Memory B cell (primary cell): ENCODE measurements at places on chromosomes 4 and X.
A peak's percentile ranks its signal among the peaks of the same experiment; 100 is the strongest.

GRCh38 chr4:172997217-172997609, 171.4 kb upstream of the GALNT7 start:
- no peak for DNase-seq

DNA sequence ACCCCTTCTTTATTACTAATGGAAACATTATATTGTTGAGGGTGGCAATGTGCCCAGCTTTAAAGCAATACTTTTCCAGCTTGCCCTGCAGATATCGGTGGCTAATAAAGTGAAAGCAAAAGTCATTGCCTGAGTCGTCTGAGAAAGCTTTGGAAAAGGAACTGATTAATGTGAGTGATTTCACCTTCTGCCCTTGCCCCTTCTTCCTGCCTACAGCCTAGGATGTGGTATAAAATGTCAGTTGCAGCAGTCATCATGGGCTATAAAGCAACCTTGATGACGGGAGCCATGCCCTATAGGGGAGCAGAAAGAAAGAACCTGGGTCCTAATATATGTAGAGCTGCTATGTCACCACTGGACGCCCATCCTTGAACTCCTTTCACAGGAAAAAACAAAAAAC, 132.4 kb upstream of the USP9X start:
- DNase-seq = no peak

DNA sequence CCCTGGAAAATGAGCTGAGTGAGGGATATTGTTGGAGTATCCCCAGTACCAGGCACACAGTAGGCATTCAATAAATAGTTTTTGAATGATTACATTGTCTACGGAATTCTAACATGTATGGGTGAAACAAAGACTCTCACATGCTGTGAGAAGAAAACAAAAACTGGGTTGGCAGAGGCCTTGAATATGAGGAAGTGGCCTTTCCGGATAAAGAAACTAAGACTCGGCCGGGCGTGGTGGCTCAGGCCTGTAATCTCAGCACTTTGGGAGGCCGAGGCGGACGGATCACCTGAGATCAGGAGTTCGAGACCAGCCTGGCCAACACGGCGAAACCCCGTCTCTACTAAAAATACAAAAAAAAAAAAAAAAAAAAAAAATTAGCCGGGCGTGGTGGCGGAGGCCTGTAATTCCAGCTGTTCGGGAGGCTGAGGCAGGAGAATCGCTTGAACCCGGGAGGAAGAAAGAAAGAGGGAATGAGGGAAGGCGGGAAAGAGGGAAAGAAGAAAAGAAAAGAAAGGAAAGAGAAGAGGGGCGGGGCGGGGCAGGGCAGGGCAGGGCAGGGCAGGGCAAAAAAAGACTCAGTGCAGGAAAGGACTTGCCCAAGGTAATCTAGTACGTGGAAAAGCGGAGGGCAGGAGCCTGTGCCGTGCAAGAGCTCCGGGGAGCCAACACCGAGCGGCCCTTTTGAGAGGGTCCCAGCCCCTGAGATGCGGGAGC, 689 bp upstream of the TMA16 start:
- DNase-seq = peak; percentile 33

- DNase-seq = no peak
Measured at GRCh38 chr4:74206088-74206825, 48.3 kb downstream of the MTHFD2L start.

DNA sequence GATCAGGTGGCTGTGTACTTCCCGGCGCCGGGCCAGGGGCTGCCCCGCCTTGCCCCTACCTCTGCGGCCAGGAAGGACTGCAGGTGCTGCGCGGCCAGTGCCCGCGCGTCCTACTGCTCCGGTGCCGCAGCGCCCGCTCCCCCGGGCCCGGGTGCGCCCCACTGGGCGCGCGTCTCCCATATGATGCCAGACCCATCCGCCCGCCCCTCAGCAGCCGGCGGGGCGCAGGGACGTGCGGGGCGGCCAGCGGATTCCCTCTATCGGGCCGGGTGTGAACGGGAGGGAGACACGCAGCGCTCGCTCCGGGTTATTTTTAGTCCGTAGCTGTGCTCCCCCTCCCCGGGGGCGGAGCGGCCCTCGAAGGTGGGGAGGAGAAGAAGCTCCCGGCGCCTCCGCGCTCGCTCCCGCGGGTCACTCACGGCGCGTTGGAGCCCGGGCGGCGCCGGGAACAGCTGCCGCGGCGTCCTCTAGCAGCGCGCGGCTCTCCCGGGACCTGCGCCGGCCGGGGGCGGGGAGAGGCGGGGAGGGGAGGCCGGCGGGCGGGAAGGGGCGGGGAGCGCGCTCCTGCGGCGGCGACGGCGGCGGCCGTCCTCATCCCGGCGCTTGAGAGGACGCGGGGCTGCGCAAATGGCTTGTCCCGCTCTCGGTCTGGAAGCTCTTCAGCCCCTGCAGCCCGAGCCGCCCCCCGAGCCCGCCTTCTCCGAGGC, 103.6 kb downstream of the UCHL1 start:
- no peak for DNase-seq

DNA sequence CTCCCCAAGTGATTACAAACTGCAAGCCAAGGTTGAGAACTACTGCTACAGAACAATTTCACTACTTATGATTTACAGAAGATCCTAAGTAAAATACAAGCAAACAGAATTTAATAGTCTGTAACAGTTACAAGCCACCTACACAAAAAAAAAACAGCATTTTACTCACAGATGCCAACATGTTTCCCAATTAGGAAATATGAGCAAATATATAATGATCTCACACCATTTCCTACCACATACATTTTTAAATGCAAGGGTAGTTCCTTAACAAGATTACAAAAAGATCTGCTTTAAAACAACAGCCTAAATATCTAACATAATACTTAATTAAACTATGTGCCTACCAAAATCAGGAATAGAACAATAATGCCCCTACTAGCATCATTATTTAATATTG, 63.4 kb downstream of the EFHC2 start:
- no peak for DNase-seq

DNA sequence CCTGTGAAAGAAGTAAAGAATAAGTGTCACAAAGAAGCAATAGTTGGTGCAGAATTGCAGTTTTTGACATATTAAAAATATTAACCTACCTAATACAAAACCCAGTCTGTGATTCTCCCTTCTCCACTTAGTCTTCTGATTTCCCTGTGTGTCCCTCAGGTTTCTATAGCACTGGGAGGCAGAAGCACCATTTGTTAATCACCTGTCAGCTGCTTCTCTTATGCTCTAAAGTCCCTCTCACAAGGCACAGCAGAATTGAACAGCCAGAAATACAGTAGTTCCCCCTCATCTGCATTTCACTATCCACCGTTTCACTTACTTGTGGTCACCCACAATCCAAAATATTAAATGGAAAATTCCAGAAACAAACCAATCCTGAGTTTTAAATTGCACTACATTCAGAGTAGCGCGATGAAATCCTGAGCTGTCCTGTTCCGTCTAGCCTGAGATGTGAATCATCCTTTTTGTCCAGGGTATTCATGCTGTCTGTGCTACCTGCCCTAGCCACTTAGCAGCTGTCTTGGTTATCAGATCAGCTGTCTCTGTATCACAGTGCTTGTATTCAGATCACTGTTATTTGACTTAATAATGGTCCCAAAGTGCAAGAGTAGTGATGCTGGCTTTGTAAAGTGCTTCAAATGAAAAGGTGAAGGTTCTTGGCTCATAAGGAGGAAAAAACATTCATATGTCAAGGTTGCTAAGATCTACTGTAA, 984.1 kb upstream of the GRID2 start:
- DNase-seq = no peak

DNA sequence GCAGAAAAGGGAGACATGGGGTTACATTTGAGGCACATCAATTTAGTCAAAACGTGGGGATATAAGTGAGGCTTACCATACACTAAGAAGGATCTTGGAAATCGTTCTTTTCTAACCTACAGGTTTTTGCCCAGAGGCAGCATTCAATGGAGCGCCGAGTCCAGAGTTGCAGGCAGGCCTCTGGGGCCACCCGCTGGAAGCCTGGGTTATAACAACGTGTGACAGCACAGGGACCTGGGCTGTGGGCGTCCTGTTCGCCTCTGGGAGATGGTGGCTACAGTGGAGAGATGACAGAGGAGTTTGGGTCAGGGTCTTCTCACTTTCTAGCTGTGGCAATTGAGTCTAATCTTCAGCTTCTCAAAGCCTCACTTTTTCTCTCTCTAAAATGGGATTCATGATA, 53.9 kb downstream of the ENPP6 start:
- no peak for DNase-seq

DNA sequence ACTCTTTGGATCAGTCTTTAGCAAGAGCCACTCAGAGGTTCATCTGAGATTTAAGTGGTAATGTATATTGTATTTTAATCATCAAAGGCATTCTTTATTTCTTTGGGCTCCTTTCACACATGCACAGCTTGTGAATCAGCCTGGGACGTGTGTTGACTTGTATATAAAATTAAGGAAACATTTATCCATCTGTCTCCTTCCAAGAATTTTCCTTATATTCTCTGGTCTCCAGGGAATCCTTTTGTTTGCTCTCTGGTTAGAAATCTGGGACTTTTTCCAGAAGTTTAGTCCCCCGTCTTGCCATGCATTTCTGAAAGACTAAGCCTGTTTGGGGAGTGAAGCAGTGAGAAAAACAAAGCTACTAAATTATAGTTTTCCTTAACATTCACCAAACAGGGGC, 212.3 kb downstream of the DCAF12L2 start:
- no peak for DNase-seq

DNA sequence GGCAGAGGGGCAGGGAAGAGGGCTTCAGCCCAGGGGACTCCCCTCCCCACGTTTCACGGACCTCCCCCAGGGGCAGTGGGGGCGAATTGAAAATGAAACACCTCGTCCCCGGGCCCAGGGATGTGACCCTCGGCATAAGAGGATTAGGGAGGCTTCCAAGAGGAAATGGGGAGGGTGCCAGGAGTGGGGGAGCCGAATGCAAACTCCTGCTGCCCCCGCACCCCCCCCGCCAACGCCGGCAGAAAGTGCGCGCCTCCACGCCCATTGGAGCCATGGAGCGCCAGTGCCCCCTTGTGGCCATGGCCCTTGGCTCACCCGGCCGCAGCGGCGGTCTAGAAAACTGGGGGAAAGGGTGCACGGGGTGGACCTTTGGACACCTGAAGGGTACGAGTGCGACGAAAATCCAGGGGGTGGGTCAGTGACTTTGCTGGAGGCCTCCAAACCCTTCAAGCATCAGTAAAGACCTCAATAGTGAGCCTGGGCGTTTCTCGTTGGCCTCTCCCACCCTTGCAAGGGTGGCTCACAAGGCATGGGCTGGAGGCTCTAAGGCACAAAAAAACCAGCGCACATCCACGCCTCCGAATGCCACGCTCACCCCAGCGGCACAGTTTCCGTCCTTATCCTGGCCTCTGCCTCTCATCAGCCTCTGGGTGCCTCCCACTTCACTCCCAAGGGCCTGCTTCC, 120.8 kb upstream of the PJA1 start:
- peak; percentile 31 for DNase-seq

- DNase-seq = no peak
Measured at GRCh38 chrX:6163721-6164120, 64.9 kb downstream of the NLGN4X start.

GRCh38 chr4:158079661-158080060, 93.2 kb downstream of the GASK1B start:
- DNase-seq = no peak

DNA sequence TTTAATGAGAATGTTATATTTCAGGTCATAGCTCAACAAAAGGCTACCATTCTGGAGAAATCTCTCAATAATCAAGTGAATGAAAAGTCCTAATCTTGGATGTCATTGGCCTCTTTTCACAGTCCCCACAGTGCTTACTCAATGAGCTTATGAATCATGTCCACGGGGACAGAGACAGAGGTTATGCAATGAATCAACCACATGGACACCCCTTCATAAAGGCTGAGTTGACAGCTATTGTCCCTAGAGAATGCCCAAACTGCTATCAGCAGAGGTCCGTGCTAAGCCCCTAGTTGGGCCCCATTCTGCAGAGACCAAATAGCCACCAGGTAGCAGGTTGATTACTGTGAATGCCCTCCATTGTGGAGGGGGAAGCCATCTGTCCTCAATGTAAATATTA, 158.1 kb downstream of the LHFPL1 start:
- DNase-seq = no peak

- DNase-seq = no peak
Measured at GRCh38 chrX:57133706-57134105, 3.5 kb downstream of the SPIN2A start.
